ENCODE measurements at places on chromosomes 6 and 20. TPM values are rescaled to one million over a fixed set of nuclear protein-coding genes. Genes with fewer than 3 reads are reported as not detected.

SLC22A16 gene
- total RNA-seq, result not detected

IMPG1 gene
- total RNA-seq, result not detected

SOBP gene
- 2.1 TPM for total RNA-seq

C6orf58 gene
- total RNA-seq, result not detected

DLK2 gene
- total RNA-seq, result 9.0 TPM

C20orf202 gene
- not detected for total RNA-seq

BCLAF1 gene
- 241 TPM for total RNA-seq

ID4 gene
- 0.08 TPM for total RNA-seq

FGD2 gene
- 0.87 TPM for total RNA-seq

DAAM2 gene
- not detected for total RNA-seq

- DNase-seq, result no peak
Observed at GRCh38 chr6:11196511-11197174, 35.8 kb downstream of the NEDD9 start.

DNA sequence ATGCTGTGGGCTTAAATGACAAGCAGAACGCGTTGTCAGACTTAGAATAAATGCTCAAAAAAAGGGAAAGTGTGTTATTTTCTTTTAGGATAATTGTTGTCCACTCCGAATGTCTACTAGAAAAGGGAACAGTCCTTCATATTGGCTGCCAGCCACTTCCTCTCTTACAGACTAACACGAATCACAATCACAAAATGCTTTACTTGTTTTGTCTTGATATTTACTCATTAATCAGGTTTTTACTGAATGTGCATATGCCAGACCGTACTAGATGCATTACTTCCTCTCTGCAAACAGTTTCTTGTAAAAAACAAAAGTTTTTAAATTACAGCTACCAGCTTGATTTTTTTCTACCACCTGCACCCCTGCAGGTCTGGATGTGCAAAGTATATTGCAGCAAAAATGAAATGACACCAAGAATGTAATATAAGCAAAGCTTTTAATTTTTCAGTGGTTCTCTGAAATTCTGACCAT, 821 bp downstream of the DHX35 start:
- DNase-seq, result no peak

GRCh38 chr6:139608466-139609261, 234.2 kb upstream of the CITED2 start:
- DNase-seq, result no peak

DNA sequence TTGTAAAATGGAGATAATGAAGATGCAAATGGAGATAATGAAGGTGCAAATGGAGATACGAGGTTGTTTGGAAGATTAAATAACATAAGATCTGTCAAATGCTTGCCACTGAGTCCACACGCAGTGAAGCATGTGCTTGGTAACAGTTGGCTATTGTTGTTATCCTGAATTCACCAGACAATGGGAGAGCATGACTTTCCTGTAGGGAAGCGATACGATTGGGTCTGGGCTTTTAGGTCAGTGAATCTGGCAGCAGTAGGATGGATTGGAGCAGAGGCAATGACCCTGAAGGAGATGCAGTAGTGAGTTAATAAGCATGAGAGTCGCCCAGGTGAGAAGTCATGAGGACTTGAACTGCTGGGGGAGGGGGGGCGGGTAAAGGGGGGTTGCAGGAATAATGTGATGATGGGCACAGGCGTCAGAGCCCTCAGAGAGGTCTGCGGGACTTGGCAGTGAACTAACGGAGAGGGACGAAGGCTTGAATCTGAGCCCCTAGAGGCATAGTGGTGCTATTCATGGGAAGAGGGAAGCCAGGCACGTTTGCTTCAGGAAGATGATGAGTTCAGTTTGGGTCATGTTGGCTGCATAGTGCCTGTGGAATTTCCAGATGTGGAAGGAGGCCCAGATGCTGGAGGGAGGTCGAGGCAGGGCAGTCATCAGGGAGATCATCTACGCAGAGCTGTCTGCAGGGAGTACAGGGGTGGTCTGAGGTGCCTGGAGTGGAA, 55.4 kb downstream of the ZDHHC14 start:
- DNase-seq, result no peak

GRCh38 chr6:8481727-8482126, 46.4 kb upstream of the SLC35B3 start:
- no peak for DNase-seq

- DNase-seq, result no peak
Observed at GRCh38 chr20:33232486-33233072, 3.2 kb upstream of the BPIFA1 start.

- no peak for DNase-seq
Observed at GRCh38 chr6:135230711-135231468, 49.8 kb downstream of the MYB start.

DNA sequence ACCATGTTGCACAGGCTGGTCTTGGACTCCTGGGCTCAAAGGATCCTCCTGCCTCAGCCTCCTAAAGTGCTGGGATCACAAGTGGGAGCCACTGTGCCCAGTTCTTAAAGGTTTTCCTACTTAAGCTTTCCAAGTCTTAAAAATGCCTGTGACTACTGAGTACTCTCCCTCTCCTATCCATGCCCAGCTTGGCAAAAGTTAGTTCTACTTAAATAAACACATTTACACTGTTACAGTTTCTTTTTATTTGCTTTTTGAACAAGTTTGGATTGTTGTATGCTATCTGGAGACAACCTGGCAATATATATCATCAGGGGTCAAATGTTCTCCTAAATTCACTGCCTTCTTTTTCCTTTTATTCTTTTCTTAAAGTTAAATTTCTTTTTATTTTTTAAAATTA, 61.0 kb upstream of the GCM1 start:
- DNase-seq, result no peak

GRCh38 chr6:135675026-135675425, 176.5 kb upstream of the PDE7B start:
- DNase-seq, result no peak

- no peak for DNase-seq
Observed at GRCh38 chr6:137919837-137920730, 53.0 kb downstream of the TNFAIP3 start.

GRCh38 chr20:568097-568652, 24.6 kb upstream of the CSNK2A1 start:
- no peak for DNase-seq

GRCh38 chr6:138596126-138596525, 96.8 kb upstream of the NHSL1 start:
- no peak for DNase-seq

DNA sequence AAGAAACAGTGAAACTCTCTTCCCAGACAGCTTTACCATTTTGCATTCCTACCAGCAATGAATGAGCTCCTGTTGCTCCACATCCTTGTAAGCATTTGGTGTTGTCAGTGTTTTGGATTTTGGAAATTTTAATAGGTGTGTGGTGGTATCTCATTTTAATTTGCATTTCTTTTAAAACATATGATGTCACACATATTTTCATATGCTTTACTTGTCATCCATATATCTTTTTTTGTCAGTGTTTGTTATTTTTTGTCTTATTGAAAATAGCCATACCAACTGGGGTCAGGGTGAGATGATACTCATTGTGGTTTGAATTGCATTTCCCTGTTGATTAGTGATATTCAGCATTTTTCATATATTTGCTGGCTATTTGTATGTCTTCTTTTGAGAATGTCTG, 119.5 kb upstream of the FOXA2 start:
- DNase-seq, result no peak

- no peak for DNase-seq
Observed at GRCh38 chr6:14379568-14379967, 262.0 kb downstream of the CD83 start.

GRCh38 chr6:135311446-135312200, 130.5 kb downstream of the MYB start:
- DNase-seq, result no peak

- no peak for DNase-seq
Observed at GRCh38 chr6:146135167-146135566, 106.3 kb downstream of the GRM1 start.

GRCh38 chr6:157613011-157613522, 210.0 kb upstream of the SNX9 start:
- DNase-seq, result no peak

GRCh38 chr6:118253741-118254140, 294.4 kb upstream of the PLN start:
- no peak for DNase-seq

Measured in activated T-cell treated with anti-CD3 and anti-CD28 coated beads, Interleukin-2, amount 50 U/mL, for 4 hours (primary cell).